Astrocyte of the spinal cord (primary cell): ENCODE measurements at places on chromosomes 12 and 14.
A peak's percentile ranks its signal among the peaks of the same experiment; 100 is the strongest.

DNA sequence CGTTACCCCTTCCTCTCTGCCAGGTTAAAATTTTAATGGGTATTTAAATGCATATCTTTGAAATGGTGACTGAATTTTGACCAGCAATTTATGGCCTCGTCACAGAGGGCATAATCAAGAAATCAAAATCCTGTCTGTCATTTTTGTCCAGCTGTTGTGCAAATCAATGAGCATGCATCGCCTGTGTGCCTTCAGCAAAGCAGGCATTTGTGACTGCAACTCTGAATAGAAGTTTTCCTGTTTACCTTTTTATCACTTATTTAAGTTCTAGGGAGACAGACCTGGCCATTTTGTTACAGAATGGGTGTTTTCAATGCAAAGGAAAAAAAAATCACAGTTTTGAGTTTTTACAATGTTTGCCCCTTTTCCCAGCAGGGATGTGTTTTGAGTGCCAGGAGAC lies 107.4 kb downstream of the PPM1A start:
- no peak for DNase-seq

GRCh38 chr12:50569876-50570275 lies 65.1 kb downstream of the DIP2B start:
- no peak for DNase-seq

- no peak for DNase-seq
Observed at GRCh38 chr12:70605976-70606375, 31.3 kb downstream of the PTPRB start.

DNA sequence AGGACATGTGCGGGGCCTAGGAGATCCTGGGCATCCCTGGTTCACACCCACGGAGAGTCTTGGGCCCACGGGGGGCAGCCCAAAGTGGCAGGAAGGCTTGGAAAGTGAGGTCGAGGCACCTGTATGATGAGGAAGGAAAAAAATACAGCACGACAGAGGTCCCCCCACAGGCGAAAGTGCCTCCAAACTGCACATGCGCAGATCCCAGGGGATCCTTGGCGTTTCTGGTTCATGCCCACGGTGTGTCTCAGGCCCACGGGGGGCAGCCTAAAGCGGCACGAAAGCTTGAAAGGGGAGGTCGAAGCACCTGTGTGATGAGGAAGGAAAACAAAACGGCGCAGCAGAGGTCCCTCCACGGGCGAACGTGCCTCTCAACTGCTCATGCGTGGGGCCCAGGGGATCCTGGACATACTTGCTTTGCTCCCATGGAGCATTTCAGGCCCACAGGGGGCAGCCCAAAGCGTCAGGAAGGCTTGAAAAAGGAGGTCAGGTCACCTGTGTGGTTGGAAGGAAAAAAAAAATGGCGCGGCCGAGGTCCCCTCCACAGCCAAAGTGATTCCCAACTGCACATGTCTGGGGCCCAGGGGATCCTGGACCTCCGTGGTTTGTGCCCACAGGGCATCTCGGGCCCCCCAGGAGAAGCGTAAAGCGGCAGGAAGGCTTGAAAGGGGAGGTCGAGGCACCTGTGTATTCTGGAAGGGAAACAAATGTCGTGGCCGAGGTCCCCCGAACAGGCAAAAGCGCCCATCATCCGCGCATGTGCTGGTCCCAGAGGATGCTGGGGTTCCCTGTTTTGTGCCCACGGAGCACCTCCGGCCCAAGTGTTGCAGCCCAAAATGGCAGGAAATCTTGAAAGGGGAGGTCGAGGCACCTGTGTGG lies 582.6 kb downstream of the ALG10 start:
- no peak for DNase-seq

DNA sequence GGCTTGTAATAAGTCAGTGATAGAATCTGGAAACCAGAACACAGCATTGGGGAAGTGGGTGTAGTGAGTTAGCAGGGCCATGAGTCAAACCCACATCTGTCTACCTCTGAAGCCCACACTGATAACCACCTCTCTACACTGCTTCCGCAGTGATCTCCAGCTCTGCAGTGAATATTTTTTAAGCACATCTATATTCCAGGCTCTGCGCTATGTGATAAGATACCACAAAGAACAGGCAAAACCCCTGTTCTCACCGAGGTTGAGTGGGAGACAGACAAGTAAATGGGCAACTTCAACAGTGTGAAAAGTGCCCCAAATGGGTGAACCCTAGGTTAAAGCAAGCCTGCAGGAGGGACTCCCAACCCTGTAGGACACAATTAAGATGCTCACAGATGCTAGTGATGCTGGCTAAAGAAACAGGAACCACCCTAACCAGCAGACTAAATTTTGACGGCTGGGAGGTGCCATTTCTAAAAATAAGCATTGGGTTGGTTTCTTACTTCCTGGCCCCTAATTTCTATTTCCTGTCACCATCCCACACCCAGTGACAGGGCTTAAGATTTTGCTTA lies 375.0 kb downstream of the DPF3 start:
- DNase-seq: no peak

GRCh38 chr12:102484017-102484416 lies 3.7 kb upstream of the IGF1 start:
- DNase-seq: no peak

DNA sequence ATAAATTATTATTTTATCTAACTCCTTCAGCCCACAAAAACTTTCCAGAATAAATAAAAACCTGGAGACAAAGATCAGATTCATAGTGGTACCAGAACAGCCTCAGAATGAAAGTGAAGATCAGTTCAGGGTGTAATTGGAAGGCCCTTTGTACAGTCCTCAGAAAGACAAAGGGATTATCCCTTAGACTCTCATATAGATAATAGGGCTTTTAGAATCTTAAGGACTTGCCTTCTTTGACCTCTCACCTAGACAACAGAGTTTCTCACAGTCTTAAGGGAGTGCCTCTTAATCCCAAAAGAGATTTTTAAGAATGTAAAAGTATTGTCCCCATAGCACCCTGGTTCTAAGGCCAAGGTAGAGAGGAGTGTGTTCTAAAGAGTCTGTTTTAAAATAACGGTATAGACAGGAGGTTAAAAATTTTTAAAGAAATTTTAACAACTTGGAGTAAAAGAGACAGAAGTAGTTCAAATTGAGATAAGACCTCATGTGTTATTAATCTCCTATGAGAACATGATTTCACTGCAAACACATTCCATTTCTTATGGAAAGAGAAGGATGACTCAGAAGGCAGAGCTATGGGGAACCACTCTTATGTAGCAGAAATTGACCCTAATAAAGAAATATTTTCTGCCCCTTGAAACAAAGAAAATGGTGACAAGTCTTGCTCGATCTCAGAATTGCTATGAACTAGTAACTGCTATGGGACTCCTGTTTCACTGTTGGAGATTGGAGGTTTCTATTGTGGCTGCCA lies 24.2 kb upstream of the NOVA1 start:
- DNase-seq: peak; percentile 22

DNA sequence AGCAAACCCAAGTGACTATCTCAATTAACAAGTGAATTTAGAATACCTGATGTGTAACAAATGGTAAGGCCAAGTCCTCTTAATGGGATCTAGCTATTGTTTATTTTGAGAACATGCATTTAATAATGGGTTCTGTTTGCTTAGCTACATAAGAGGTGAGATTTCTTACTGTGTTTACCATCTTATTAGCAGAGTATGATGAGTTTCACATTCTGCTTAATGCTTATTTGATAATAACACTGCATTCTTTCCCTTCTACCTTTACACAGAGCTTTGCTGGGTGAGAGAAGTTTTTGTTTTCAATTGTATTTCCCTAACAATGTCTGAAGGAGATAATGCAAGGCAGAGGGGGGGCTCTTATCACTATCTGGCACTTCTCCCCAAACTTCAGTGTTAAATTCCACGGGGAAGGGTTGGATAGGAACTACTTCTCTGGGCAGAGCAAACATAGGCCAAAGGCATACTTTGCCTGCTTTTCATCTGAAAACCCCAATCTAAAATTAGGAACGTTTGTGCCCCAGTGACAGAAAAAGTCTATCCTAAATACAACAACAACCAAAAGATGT lies 129.0 kb upstream of the ATXN7L3B start:
- no peak for DNase-seq

GRCh38 chr14:37197421-37198272 lies at the start of gene MIPOL1:
TSS of gene MIPOL1 (plus strand) at chr14:37197937. CDS start at chr14:37247889, 49,952 bp downstream.
- peak; percentile 91 for DNase-seq

- no peak for DNase-seq
Observed at GRCh38 chr12:3363608-3364007, 127.4 kb upstream of the PRMT8 start.

DNA sequence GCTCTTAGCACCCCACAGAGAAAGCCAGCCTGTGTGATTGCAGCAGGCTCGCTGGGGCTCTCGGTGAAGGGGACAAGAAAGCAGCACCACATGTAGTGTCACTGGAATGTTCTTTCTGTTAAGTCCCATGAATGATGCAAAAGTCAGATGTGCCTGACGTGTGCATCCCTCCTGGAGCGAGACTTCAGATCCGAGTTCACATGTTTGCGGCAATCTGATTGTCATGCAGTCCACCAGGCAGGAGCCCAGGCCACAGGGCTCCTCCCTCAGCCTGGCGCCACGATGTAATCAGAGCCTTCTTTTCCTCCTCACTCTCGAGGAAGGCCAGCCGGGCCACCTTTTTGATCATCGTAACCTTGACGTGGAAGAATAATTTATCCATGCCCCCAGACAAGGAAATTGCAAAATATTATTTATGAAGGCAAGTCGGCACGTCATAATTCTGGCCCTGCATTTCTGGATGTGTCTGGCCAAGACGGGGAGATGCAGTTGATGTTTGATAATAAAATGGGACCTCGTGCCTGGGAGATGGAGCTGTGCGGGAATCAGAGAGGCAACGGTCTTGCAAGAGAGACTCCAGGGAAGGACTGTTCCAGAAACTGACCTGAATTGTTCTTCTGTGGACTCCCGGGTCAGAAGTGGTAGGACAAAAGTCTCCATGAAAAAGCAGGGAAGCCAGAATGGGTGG lies 214.6 kb downstream of the PHETA1 start:
- DNase-seq: no peak

- peak; percentile 64 for DNase-seq
Observed at GRCh38 chr14:50230701-50231474, 490 bp downstream of the SOS2 start.

GRCh38 chr12:117098361-117099217 lies 627 bp downstream of the TESC start:
- DNase-seq: no peak

DNA sequence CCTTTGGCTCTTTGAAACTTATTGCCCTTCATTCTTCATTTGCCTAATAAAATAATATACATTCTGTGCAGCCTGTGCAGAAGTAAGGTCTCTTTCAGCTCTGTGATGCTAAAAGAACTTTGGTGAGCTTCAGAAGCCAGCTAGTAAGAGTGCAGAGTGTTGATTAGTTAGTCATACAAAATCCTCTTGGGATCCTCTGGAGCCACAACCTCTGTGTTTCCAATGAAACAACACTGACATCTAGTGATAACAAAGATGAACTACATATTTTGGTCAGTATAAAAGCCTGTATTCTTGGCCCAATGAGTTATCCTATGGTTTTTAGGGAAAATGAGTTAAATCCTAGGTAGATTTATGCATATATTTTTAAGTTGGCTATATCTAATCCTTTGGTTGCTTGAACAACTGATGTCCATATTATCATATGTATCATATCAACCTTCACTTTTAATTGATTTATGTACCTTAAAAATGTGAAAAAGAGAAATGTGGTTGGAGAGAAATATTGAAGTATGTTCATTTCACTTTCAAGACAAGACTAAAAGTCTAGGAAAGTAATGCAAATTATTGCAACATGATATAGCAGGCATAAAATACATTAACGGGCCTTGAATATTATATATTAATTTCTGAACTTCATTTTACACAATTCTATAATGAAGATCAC lies 158.4 kb downstream of the KLHL28 start:
- peak; percentile 66 for DNase-seq

GRCh38 chr12:107511292-107511691 lies 174.3 kb upstream of the PWP1 start:
- DNase-seq: peak; percentile 69

- no peak for DNase-seq
Observed at GRCh38 chr14:40346275-40346674, 914.0 kb upstream of the FBXO33 start.

DNA sequence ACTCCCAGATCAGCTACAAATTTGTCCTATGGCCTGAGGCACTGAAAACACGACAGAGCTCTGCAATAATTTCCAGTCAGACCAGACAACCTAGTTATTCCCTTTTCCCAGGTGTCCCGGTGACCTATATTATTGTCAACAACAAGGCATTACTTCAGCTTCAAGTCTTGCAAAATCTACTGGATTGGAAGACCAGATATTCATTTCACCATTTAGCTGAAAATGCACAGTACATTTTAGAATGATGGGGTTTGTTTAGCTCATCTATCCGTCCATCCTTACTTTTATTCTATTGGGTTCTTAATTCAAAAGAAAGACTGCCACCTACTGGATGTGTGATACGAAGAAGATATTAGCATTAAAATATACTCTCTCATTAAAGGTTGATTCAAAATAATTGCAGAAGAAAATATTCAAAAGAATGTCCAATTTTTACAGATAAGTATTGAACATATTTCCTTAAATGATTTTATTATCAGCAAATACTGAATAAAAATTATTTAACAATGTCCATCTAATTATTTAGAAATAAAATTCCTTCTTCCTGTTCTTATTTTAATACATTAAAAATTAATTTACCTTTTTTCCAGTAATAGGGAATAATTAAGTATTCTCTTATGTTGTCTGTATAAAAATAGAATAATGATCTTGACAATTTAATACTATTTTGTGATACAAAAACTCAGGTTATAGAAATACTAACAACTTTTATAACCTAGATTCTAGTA lies 244.9 kb upstream of the LRIG3 start:
- peak; percentile 59 for DNase-seq

DNA sequence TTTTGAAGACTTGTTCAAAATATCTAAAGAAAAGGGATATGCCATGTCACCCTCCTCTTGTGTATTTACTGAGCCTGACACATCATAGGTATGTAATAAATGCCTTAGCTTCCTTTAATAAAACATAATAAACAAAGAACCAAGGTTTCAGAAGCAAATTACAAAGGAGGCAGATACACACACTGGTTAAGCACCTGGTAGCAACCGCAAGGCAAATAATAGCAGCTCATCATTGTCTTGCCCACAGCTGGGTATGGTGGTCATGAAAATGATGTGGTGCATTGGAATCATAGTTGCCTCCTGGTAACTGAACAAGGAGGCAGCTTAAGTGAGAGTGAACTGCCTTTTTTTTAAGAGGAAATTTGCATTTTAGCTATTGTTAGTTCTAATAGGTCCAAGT lies 39.0 kb downstream of the PAX9 start:
- DNase-seq: no peak

- DNase-seq: no peak
Observed at GRCh38 chr14:20627346-20628027, 14.0 kb downstream of the OR6S1 start.

DNA sequence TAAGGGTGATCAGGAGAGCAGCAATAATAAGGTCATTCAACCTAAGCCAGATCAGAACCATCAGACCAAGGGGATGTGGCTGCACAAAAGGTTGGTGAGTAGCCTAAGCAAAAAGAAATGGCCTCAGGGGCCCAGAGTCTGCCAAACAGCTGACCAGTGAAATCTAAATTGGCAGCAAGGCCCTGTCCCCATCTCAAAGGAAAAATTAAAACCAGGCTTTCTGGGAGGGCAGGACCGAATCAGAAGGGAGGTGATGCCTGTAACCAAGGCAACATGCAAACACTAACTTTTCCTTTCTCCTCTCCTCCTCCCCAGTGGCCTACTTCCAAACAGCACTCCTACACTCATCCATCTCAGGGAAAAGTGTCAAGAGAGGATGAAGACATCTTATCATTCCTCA lies 256.4 kb downstream of the NUAK1 start:
- peak; percentile 13 for DNase-seq

GRCh38 chr12:106997916-106998315 lies 11.0 kb upstream of the MTERF2 start:
- DNase-seq: no peak

GRCh38 chr12:6036509-6036908 lies 88.0 kb downstream of the VWF start:
- no peak for DNase-seq
